ENCODE measurements at places on chromosomes 2 and 18.

GRCh38 chr18:58929206-58929605 lies 64.5 kb downstream of the ZNF532 start:
- DNase-seq, result no peak

- peak; percentile 62 for DNase-seq
These were observed 588.2 kb downstream of the IRS1 start for GRCh38 chr2:226211439-226211838.

GRCh38 chr2:120675460-120676130 lies 60.1 kb upstream of the GLI2 start:
- DNase-seq, result no peak

DNA sequence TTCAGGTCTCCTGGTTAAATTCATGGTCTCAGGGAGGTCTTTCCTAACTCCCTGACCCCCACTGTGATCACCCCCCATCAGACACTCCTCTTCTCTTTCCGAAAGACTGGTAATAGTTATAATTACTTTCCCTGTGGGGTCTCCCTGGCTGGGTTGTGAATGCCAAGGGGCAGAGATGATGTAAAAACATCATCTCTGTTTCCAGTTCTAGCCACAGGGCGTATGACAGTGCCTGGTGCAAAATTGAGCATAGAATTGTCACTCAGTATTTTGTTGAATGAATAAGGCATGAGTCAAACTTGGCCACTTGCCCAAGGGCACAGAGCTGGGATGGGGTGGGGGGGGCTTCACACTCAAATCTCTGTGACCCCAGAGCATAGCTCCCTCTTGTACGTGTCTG lies 65.2 kb downstream of the LTBP1 start:
- DNase-seq, result no peak

GRCh38 chr2:190763901-190764514 lies 115.1 kb downstream of the NAB1 start:
- DNase-seq, result no peak

Data from BJ (cell line).